CD8-positive, alpha-beta memory T cell (primary cell): ENCODE measurements at places on chromosomes 12 and 14. TPM values are rescaled to one million over a fixed set of nuclear protein-coding genes. Genes with fewer than 3 reads are reported as not detected.

- no peak for DNase-seq
These were observed 109.5 kb downstream of the DIO2 start for GRCh38 chr14:80101835-80102234.

- DNase-seq = no peak
These were observed 43.3 kb downstream of the BEST3 start for GRCh38 chr12:69655616-69656340.

- DNase-seq = peak; percentile 34
These were observed 378.9 kb downstream of the FUT8 start for GRCh38 chr14:65791191-65791981.

DNA sequence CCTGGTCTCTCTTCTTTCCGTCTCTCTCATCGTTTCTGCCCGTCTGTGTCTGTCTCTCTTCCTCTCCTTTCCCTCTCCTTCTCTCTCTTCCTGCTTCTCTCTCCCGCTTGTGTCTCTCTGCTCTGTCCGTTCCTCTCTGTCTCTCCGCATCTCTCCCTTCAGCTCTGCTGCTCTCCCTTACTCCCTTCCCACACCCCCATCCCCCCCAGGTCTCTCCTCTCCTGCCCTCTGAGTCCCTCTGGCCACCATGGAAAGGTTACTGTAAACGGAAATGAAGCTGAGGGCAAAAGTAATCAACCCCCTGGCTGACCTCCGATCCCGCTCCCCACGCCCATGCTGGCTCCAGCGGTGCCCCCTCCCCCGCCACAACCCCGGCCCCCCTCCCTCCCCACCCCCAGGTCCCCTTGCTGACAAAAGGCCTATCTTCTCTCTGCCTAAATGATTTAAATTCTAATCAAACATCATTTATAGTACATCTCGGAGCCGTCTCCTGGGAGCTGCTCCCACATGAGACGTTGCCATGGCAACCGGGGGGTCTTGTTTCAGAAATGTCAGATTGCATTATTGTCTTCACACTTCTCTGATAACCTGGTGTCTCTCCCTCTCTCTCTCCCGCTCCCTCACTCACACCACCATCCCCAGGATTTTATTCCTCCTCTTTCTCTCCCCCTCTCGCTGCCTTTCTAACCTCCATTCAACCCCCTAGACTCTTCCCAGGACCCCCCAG lies 203.8 kb downstream of the RBM19 start:
- DNase-seq = no peak

- no peak for DNase-seq
These were observed 52.6 kb downstream of the FZD10 start for GRCh38 chr12:130214686-130215395.

MYO1H gene
- not detected for polyA plus RNA-seq

ITPR2 gene
- polyA plus RNA-seq = 13.0 TPM
